ENCODE measurements at places on chromosomes 11 and 22.
A peak's percentile ranks its signal among the peaks of the same experiment; 100 is the strongest.

DNA sequence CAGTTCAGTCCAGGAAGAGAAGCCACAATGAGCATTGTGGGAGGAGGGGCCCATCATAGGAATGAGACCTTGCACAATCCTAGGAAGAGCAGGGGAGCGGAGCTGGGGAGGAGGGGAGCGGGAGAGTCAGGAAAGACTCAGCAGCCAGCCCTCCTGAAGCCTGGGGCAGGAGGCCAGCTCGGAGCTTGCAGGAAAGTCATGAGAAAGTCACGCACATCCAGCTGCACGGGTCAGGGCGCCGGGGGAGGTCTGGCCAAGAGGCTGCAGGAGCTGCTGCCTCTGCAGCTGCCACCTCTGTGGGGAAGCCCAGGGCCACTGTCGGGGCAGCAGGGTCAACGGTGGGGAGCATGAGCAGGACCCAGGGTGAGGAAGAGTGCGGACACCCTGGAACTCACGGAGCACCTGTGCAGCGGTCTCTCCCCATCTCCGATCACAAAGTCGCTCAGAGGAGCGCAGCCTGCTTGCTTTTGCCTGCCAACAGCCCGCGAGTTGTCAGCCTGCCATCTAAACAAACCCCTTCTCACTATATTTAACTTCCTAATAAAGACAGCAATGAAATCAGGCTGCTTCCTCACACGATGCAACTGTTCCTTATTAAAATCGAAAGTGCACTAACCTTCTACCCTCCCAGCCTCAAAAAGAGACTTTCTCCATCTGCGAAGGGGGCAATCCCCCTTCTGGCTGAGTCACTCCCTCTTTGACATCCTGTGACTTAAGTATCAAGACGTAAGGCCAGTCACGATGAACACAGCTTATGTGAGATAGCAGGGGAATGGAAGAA lies 52.9 kb upstream of the RTL6 start:
- DNase-seq = peak; percentile 42

DNA sequence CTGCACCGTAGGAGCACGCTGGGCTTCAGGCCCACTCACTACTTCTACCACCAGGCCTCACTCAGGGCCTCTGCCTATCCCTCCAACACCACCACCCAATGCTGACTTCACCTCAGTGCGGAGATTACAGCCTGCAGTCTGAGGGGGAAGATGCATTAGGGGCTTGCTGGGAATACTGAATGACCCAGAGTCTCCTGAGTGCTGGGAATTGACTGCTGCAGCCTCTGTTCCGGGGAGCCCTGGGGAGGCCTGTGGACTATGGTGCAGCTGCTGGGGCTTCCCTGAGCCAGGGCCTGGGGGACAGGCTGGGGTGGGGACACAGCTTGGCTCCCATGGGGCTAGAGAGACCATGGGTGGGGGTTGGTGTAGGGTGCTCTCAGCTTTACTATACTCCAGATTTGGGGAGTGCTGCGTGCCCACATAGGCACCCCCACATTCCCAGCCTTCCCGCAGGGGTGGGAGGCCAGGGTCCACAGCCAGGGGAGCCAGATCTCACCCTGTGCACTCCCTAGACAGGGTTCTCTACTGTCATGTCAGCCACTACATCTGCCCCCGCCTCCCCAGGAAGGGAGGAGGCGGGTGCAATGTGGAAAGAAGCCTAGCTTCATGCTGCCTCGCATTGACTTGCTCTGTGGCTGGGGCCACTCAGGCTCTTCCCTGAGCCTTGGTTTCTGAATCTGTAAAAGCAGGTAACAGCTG lies 44.4 kb downstream of the GDPD5 start:
- DNase-seq = no peak

- DNase-seq = no peak
Observed at GRCh38 chr11:64045700-64046099, 10.0 kb downstream of the FLRT1 start.

DNA sequence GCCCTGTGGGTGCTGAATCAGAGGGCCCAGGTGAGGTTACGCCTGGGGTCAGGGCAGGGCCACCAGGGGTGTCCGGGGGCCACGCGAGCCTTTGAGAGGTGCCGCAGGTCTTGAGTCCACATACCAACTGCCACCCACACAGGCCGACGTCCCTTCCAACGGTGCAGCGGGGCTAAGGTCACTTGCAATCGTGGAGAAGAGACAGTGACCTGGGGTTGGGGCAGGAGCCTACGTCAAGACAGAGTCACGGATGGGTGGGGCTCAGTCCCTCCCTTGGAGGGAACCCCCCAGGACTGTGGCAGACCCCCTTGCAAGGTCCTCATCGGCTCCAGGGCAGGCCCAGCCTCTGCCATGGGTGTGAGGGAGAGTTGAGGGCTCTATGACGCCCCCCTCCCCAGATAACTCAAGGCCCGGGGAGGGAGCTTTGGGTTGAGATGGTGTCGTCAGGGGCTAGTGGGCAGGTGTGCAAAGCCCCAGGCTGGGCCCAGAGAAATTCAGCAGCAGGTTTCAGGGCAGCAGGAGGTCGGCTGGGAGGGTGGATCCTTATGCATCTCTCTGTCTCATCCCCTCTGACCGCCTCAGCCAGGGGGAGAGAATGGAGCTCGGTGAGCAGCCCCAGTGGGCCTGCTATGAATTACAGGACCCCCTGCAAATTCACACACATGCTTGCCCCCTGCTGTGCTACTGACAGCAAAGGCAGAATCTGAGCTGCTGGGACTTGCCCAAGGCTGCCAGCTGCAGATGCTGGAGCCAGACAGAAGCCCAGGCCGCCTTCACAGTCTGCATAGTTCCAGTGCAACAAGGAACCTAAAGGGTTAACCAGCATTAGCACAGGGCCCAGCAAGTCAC lies 60.0 kb downstream of the MYEOV start:
- no peak for DNase-seq

- peak; percentile 57 for DNase-seq
Observed at GRCh38 chr22:46070803-46071450, 79.4 kb upstream of the PPARA start.

DNA sequence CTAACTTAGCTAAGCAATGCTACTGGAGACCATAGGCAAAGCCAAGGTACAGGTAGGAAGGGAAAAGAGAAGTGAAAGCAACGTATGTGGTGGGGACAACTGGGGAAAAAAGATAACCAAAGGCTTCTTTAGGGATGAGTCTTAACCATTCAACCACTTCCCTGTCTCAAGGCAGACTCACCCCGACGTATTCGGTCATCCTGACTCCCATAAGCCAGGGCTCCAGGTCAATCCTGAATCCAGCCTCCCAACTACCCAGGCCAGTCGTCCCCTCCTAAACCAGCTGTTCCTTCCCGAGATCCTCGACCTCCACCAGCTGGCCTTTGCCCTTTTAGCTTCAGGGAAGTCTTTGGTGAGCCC lies 330 bp downstream of the ACP2 start:
- no peak for DNase-seq

DNA sequence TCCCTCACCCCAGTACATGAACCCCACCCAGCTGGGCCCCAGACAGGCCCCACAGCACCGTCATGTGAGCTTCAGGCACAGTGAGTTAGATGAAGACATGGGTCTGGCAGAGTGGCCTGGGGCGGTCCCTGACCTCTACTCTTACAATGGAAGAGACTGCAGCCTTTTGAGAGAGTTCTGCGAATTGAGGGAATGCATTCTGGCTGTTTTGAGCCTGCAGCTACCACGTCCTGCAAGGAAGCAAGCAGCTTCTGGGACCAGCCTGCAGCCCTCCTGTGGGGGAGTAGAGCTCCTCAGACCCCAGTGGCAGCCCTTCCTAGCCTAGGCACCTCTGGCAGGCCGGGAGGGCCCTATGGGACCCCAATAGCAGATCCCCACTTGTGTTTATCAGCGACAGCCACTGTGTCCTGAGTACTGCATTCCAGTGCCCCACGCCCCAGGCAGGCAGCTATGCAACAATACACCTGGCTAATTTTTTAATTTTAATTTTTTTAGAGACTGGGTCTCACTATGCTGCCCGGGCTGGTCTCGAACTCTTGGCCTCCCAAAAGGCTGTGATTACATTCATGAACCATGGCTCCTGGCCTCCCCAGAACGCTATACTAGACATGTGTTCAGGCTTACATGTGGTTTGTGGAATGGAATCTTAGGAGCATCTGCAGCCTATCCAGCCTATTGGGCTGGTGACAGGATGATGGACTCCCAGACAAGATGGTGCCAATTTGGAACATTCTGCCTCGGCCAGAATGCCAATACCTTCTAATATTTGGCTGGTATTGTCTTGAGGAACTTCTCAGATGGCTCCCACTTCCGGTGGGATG lies 717 bp upstream of the SLC7A4 start:
- no peak for DNase-seq

GRCh38 chr22:43689356-43689755 lies 122.7 kb downstream of the EFCAB6 start:
- no peak for DNase-seq

GRCh38 chr11:87523276-87523675 lies 485.5 kb downstream of the TMEM135 start:
- no peak for DNase-seq

- no peak for DNase-seq
Observed at GRCh38 chr11:126391286-126391954, 35.9 kb downstream of the ST3GAL4 start.

- no peak for DNase-seq
Observed at GRCh38 chr11:62710001-62710345, 2.5 kb downstream of the GNG3 start.

GRCh38 chr22:44599084-44599483 lies 101.1 kb upstream of the RTL6 start:
- no peak for DNase-seq

GRCh38 chr11:14232652-14233051 lies 126.3 kb downstream of the RRAS2 start:
- DNase-seq = no peak

DNA sequence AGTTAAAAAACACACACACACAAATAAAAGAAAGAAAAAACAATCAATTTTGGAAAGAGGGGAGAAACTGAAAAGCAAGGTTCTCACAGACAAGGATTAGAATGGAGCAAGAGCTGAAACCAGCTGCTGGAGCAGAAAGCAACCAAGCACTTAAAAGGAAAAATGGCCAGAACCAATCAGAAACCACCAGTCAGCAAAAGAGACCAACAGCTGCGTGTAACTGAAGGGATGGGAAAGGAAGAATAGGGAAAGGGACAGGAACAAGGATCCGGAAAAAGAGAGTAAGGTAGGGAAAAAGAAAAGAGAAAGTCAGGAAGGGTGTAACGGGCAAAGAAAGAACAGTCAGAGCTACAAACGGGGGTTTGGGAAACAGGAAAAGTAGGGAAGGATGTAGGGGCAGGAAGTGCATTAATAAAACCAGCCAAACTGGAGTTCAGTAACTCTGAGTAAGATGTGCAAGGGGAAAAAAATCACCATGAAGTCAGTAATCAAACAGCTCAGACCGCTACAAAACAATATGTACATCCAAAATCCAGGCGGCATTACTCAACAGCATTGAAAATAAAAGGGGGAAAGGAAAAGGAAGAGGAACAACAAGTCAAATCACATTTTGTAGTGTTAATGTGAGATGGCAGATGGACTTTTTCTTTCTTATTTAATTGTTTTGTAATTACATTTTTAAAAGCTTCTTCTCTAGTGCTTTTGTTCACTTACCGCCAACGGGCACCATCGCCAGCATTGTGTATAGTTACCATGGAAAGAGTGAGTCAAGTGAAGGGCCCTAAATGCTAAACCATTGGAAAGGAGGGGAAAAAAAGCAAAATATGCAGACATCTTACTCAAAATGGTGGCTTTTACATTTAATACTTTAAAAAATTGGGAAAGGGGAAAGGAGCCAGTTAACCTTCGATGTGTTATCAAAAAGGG lies 49.2 kb downstream of the APOL5 start:
- no peak for DNase-seq

- peak; percentile 43 for DNase-seq
Observed at GRCh38 chr22:41517172-41518047, 26.9 kb downstream of the POLR3H start.

DNA sequence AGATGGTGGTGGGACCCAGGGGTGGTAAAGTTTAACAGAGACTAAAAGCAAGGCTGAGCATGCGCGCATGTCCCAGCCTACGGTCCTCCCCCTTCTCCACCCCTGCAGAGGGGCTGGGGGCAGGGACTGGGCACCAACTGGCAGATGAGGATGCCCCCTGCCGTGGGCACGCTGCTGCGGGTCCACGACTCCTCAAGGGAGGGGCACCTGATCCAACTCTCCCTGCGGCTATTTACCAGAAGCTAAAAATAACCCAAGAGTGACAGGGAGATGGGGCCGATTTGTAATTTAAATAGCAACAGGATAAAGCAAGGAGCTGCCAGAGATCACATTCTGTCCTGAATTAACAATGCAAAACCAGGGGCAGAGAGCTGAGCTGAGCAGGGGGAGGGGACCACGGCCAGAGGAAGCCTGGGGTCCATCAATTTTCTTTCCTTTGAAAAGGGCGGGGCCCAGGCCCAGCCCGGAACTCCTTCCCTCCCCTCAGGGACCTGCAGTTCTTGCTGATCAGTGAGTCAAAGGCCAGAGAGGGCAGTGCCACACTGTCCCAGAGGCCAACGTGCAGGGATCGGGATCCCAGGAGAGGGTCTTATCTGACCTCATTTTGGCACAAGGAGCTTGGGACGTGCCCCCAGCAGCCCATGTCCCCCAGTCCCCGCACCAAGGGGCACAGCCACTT lies 8.1 kb upstream of the DGKZ start:
- DNase-seq = no peak

DNA sequence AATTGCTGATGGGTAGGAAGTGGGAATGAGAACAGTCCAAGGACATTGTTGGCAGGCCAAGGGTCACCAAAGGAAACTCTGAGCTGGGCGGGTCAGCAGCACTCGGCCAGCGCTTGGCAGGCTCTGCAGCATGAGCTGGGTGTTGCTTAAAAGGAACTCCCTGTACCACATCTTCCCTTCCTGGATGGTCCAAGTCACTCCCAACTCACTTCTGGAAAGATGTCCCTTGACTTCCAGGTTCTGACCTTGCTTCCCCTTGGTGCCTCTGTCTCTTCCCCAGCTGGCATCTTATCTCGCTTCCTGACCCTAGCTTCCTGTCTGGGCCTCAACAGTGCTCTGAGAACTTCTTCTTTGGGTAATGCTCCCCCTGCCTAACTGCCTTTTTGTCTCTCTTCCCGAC lies 24.8 kb upstream of the SWAP70 start:
- DNase-seq = no peak

DNA sequence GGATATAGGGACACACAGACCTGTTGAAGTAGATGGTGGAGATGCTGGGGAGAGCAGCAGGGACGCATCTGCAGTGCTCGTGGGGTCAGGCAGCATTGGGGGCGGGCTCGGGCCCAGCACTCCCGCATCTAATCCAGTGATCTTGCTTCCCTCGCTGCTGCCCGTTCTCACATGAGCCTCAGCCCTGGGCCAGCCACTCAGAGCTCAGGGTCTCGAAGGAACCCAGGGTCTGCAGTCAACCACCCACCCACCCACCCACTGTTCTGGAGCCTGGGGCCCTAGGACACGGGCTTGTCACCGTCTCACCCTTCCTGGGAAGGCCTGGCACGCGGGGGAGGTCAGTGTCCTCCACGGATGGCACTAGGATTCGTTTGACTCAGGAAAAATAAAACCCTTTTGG lies 406.0 kb downstream of the TBC1D22A start:
- DNase-seq = no peak

- DNase-seq = no peak
Observed at GRCh38 chr11:35907648-35908431, 36.0 kb upstream of the LDLRAD3 start.

GRCh38 chr11:73451896-73452295 lies 75.7 kb downstream of the RELT start:
- DNase-seq = no peak

- no peak for DNase-seq
Observed at GRCh38 chr22:37080838-37081237, 28.7 kb downstream of the TMPRSS6 start.
